ENCODE measurements at places on chromosomes 2 and 18. TPM values are rescaled to one million over a fixed set of nuclear protein-coding genes. Genes with fewer than 3 reads are reported as not detected.

CENPA gene
- total RNA-seq, result 8.8 TPM

GAREM1 gene
- total RNA-seq, result 9.5 TPM

SERPINB3 gene
- not detected for total RNA-seq

ANKRD30BL gene
- total RNA-seq, result not detected

GRCh38 chr2:118322406-118322805 is 234.1 kb downstream of the INSIG2 start:
- peaks cover 30% of the 10 kb centered on the region for H3K4me1 ChIP-seq
- no peaks in the 10 kb centered on the region for H3K27me3 ChIP-seq

DNA sequence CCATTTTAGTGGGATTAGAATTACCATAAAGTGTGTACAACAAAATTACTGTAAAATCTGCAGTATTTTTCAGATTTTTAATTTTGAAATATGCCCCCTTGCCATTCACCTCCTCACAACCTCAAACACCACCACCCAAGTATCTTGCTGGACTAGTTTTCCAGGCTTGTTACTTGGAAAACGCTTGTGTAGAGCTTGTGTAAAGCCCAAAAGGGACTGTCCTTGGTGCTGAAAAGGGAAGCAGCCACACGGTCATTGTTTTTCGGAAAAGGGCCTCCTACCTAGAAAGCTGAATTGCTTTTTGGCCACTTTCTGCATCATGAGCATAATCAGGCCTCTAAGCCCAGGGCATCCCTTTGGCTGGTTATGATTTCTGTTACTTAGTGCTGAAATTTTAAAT is 563.4 kb downstream of the LRRTM4 start:
- H3K27ac ChIP-seq, result no peak overlapping the region
- H3K36me3 ChIP-seq, result peaks cover 2% of the 10 kb centered on the region
- H3K27me3 ChIP-seq, result no peaks in the 10 kb centered on the region
- DNase-seq, result no peak

GRCh38 chr2:138421971-138422335 is 79.6 kb upstream of the SPOPL start:
- no peak overlapping the region for H3K4me3 ChIP-seq
- peaks cover 10% of the 10 kb centered on the region for H3K4me1 ChIP-seq
- H3K27ac ChIP-seq, result peak overlapping the region; percentile 48
- H3K27me3 ChIP-seq, result no peaks in the 10 kb centered on the region
- no peak for DNase-seq
- H3K36me3 ChIP-seq, result peaks cover 9% of the 10 kb centered on the region

DNA sequence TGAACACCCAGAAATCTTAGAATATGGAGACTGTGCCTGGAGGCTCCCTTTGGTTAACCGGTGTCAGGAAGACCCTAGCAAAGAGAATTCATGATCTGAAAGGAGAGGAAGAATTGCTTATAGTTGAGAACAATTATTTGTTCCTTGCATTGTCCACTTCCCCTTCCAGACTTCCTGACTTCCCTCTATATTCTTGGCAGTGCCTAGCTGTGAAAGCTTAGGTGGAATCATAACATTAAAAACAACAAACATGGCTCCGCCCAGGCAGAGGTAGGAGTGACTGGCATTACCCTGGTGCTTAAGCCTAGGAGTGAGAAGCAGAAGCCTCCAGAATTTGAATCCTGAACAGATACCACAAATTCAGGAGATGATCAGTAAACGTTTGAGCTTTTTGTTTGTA is 1.9 kb downstream of the TTL start:
- no peaks in the 10 kb centered on the region for H3K27me3 ChIP-seq
- H3K36me3 ChIP-seq, result peaks cover 20% of the 10 kb centered on the region
- peak overlapping the region; percentile 97 for H3K4me3 ChIP-seq
- H3K27ac ChIP-seq, result no peak overlapping the region
- H3K4me1 ChIP-seq, result peaks cover 26% of the 10 kb centered on the region

GRCh38 chr2:180905461-180905860 is 74.9 kb upstream of the UBE2E3 start:
- DNase-seq, result no peak
- H3K36me3 ChIP-seq, result no peaks in the 10 kb centered on the region
- H3K27ac ChIP-seq, result peak overlapping the region; percentile 26

DNA sequence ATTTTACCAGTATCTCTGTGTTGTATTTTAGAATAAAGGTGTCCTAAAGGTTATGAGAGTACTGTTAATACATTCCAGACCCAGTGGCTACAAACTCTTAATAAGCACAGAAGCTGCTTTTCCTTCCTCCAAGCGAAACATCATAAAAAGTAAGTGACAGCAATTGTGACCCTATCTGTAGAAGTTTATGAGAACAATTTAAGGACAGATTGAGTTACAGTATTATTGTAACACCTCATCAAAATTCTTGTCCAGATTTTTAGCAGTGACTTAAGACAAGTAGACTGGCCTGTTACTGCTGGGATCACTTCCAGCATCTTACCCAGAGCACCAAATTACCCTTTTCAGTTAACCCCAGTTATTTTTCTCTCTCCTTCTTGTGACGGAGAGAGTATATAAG is 154.6 kb downstream of the ERBB4 start:
- H3K4me1 ChIP-seq, result peaks cover 19% of the 10 kb centered on the region
- peak overlapping the region; percentile 1 for H3K27ac ChIP-seq
- H3K36me3 ChIP-seq, result no peaks in the 10 kb centered on the region
- no peak overlapping the region for H3K4me3 ChIP-seq

DNA sequence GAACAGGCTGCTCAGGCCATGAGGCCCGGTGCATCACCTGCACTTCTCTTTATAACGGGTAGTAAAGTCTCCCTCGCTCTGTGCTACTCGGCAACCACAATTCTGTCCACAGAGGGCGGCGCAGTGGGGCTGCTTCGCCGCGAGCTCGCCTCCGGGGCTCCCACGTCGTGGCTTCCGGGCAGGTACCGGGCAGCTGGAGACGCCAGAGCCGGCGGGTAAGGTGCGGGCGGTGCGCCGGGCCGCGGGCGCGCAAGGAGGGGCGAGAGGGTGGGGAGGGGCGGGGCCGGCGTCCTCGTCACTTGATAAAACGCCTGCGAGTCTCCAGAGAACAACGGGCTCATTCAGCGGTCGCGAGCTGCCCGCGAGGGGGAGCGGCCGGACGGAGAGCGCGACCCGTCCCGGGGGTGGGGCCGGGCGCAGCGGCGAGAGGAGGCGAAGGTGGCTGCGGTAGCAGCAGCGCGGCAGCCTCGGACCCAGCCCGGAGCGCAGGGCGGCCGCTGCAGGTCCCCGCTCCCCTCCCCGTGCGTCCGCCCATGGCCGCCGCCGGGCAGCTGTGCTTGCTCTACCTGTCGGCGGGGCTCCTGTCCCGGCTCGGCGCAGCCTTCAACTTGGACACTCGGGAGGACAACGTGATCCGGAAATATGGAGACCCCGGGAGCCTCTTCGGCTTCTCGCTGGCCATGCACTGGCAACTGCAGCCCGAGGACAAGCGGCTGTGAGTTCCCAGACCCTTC is at the start of gene ITGA6:
Gene ITGA6 (plus strand): TSS at position 331 of the 734 bp plus-strand sequence.
- H3K4me3 ChIP-seq, result peak within 1 kb of the TSS; percentile 85
- H3K27me3 ChIP-seq, result peaks cover 44% of the 10 kb centered on the region
- peak; percentile 46 for DNase-seq
- peak within 1 kb of the TSS; percentile 80 for H3K27ac ChIP-seq
- no peaks in the 10 kb centered on the region for H3K36me3 ChIP-seq

GRCh38 chr2:120434492-120435308 is 88.8 kb downstream of the INHBB start:
- no peaks in the 10 kb centered on the region for H3K4me1 ChIP-seq
- H3K27ac ChIP-seq, result no peak overlapping the region
- no peak overlapping the region for H3K4me3 ChIP-seq
- DNase-seq, result no peak
- peaks cover 54% of the 10 kb centered on the region for H3K27me3 ChIP-seq

DNA sequence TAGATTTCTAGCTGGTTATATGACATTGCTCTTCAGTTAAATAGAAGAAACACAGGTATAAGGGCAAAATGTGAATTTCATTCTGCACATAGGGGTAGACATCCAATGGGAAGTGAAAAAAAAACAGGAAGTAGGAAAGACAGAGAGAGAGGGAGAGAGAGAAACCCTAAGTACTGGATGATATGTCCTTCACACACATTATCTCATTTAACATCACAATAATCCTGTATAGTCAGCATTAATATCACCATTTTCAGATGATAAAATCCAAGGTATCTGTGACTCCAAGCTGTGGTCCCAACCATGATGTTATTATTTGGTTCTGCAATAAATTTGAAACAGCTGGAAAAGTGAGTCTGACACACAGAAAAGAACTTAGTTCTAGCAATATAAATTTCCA is 759.9 kb downstream of the SATB2 start:
- no peak overlapping the region for H3K4me3 ChIP-seq
- no peak for DNase-seq
- H3K27ac ChIP-seq, result no peak overlapping the region

DNA sequence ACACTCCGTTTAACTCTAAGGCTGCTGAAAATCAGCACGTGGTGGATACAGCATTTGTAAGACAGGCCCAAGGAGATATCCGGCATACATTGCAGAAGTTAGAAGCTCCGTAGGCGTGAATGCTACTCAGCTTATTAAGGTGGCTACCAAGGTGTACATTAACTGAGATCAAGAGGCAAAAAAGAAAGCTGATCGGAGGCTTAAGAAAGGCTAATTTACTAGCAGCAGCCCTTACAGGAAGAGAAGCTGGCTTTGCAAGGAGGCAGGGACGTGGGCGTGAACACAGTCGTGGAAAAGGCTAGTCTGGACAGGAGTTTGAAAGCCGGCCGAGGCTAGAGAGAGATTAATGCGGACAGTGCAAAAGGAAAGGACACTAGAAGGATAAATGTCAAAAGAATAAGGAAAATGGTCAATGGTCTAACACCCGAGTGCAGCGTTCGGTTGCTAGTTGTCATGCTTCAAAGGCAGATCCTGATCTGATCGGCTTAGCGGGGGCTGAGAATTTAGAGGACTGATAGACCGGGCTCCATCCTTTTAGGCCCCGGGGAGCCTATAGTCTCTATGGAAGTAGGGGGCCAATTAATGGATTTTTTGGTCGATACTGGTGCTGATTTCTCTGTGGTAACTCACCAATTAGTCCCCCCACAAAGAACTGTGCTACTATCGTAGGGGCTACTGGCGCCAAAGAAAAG is 45.6 kb upstream of the SELENOI start:
- peaks cover 7% of the 10 kb centered on the region for H3K36me3 ChIP-seq
- no peak overlapping the region for H3K4me3 ChIP-seq
- DNase-seq, result no peak
- H3K4me1 ChIP-seq, result peaks cover 20% of the 10 kb centered on the region
- H3K27me3 ChIP-seq, result no peaks in the 10 kb centered on the region

DNA sequence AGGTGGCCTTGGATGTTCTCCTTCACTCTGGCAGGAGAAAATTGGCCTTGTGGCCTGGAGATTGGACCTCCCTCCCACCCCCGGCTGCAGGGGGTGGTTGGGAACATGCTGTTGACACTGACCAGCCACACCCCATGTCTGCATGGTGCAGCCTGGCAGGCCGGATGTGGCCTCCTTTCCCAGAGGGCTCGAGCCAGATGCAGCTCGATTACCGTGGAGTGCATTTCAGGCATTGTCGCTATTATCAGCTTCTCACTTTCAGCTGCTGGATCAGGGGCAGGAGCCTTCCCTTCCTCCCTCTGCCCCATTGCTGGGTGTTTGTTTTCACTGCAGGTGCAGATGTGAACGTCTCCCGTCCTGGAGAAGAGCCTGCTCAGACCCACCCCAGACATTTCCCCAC is 211.0 kb upstream of the SIX2 start:
- H3K27me3 ChIP-seq, result peaks cover 33% of the 10 kb centered on the region
- DNase-seq, result no peak
- peaks cover 1% of the 10 kb centered on the region for H3K4me1 ChIP-seq
- H3K4me3 ChIP-seq, result no peak overlapping the region
- no peak overlapping the region for H3K27ac ChIP-seq

GRCh38 chr2:24509425-24509824 is 18.4 kb downstream of the NCOA1 start:
- DNase-seq, result no peak
- peaks cover 3% of the 10 kb centered on the region for H3K36me3 ChIP-seq
- no peak overlapping the region for H3K4me3 ChIP-seq
- peaks cover 15% of the 10 kb centered on the region for H3K4me1 ChIP-seq
- H3K27ac ChIP-seq, result no peak overlapping the region

DNA sequence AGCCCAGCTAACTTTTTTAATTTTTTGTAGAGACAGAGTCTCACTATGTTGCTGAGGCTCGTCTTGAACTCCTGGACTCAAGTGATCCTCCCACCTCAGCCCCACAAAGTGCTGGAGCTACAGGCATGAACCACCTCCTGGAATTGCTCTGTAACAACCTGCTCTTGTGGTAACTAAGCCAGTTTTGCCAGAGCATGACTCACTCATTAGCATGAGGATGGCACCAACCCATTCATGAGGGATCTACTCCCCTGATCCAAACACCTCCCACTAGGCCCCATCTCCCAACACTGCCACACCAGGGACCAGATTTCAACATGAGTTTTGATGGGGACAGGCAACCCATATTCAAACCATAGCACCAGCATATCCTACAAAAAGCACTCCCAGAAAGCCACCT is 348.9 kb upstream of the RAB12 start:
- H3K36me3 ChIP-seq, result no peaks in the 10 kb centered on the region
- no peak for DNase-seq
- H3K4me3 ChIP-seq, result no peak overlapping the region
- H3K27ac ChIP-seq, result no peak overlapping the region
- no peaks in the 10 kb centered on the region for H3K27me3 ChIP-seq
- H3K4me1 ChIP-seq, result peaks cover 12% of the 10 kb centered on the region

GRCh38 chr18:59952283-59953007 is 52.6 kb downstream of the PMAIP1 start:
- peaks cover 10% of the 10 kb centered on the region for H3K4me1 ChIP-seq
- H3K27me3 ChIP-seq, result peaks cover 4% of the 10 kb centered on the region
- no peak overlapping the region for H3K4me3 ChIP-seq
- DNase-seq, result no peak
- H3K27ac ChIP-seq, result no peak overlapping the region
- no peaks in the 10 kb centered on the region for H3K36me3 ChIP-seq

GRCh38 chr2:159617100-159617499 is 752 bp upstream of the BAZ2B start:
- no peak for DNase-seq
- peak overlapping the region; percentile 100 for H3K27ac ChIP-seq
- H3K4me3 ChIP-seq, result peak overlapping the region; percentile 82
- H3K4me1 ChIP-seq, result peaks cover 40% of the 10 kb centered on the region

GRCh38 chr2:168430431-168430830 is 25.6 kb upstream of the CERS6 start:
- no peaks in the 10 kb centered on the region for H3K27me3 ChIP-seq
- no peak for DNase-seq
- peaks cover 53% of the 10 kb centered on the region for H3K4me1 ChIP-seq
